Activated T-cell treated with anti-CD3 and anti-CD28 coated beads for 48 hours (primary cell): ENCODE measurements at places on chromosomes 3 and 15.

DNA sequence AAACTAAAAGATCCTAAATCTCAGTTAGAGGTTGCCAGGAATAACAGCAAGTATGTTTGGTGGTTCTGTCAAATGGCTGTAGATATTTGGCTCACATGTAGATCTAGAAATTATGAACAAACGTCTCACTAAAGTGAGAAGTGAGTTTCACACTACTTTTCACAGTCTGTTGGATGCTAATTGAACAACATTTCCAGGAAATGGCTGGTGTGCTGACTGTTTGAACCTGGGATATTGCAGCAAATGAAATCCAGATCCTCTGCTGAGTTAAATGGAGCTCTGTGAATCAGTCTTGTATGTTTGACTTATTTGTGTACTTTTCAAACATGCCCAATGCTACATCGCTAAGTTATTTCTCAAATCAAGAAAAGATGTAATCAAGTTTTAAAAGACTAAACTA lies 21.3 kb upstream of the RSL24D1 start:
- no peak for DNase-seq

DNA sequence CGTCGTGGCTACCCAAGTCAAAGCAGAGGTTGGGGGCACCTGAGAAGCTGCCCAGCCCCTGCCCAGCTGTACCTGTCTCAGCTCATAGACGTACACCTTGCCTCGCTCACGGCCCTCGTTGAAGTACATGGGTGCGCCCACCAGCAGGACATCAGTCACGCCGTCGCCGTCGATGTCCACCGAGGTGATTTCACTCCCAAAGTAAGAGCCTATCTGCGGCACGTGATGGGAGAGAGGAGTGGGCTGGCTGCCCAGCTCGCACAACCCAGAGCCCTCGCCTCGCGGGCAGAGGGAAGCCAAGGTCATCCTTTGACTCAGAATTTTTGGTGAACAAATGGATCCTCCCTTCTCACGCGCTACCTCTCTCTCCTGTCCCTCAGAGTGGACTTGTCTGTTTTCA lies 54.7 kb downstream of the FEM1B start:
- DNase-seq = no peak

DNA sequence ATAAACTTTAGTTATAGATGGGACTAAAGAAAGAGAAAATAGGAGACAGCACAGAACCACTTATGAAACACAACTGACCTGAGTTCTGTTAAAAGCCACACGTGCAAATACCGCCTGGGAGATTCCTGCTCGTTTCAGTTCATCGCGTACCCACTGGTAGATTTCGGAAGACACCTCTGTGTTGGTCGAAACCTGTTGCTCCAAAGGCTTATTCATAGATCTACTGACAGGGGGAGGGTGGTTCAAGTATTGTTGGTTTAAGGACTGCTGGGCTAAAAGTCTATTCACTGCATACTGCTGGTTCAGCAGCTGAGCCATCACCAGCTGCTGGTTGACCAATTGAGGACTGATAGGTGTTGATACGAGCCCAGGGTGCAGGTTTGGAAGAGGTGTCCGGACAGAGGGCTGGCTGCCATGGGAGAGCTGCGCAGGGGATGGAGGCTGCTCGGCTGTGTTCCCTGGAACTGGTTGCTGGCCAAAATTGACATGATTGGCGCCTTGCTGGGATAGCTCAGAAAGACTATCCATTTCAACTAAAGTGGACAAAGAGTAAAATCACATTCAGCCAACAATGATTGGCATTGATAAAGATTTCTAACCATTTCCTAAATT lies 30.6 kb downstream of the SATB1 start:
- no peak for DNase-seq

DNA sequence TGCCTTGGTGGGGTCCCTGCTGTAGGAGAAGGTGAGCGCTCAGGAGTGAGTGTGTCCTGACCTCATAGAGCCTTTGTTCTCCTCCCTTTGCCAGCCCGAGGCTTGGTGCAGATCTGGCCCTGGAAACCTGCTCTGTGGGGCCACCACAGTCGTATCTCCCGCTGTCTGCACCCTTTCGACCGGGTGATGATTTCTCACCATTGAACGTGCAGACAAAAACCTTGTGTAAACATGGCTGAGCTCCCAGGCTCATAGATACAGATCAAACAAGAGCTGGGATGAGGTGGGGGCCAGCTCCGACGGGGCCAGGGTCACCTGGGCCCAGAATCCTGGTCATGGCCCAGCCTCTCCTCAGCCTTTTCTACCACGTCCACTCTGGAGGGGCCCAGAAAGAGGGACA lies 34.6 kb upstream of the ESYT3 start:
- no peak for DNase-seq

GRCh38 chr3:159763602-159764489 lies 224.8 kb upstream of the IL12A start:
- peak; percentile 49 for DNase-seq

DNA sequence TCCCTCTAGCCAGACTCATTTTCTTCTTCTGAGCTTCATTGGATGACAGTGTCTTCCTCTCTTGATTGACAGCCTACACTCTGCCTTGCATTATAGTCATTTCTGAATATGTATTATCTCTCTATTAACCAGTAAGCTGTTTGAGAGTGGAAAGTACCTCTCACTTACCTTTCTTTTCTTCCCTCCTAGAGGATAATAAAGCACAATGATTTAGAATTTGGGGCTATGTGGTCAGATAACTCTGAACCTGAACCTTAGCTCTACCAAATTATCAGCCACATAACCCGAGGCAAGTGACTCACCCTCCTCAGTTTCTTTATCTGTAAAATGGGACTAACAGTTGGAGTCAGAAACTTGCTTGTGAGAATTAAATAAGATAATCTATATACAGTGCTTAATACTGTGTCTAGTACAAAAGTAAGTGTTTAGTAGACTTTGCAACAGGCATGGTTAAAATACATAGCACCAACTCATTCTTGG lies 331.8 kb upstream of the TBL1XR1 start:
- no peak for DNase-seq

DNA sequence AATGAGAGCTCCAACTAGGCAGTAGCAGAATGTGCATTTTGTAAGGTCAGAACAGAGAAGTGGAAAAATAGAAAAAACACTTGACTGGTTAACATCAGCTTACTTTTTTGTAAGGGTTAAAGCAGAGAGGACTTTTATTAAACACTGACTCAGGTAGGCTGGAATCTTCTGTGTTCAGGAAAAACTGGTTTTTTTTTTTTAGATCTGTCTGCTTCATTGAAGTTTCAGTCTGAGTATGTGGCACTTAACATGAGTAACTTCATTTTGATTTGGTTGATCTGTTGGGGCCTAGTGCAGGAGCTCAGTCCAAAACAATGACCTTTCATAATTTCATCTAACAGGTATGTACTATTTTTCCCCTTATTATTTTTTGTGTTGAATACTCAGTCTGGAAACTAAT lies 141.1 kb downstream of the DOCK3 start:
- no peak for DNase-seq

- DNase-seq = no peak
These were observed 618.7 kb downstream of the SI start for GRCh38 chr3:164459521-164460151.

DNA sequence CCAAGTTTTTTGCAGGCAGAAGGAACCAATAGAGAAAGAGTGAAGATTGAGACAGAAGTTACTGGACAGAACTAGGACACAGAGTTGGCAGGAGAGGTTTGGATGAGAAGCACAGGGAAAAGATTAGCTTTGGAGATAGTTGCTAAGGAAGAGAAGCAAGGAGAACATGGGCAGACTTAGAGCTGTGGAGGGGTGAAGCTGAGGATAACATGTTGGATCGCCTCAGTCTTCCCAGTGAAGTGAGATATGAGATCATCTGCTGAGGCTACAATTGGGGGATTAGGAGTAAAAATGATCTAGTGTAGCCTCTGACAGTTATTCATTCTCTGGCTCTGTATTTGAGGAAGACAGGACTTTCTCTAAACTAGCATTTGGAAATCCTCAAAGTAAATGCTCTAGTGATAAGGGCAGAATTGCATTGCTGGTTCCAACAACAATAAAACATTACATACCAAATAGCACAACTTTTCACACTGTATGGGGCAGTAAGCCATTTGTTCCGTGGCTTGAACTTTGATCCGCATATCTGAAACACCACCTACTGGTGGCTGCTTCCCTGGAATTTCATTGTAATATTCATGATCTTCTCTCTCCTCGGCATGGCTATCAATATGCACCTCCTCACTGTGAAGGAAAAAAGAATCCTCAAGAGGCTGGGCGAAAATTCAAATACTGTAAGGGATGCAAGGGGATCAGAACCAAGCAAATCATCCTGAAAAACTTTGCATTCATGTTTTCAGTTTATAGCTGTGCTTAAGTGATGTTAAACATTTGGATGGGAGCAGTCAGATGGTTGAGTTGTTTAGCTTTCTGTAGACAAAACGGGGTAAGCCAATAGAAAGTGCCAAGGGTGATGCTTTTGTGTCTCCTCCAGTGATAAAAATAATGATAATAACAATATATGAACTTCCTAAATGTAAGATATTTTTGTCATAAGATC lies 22.2 kb upstream of the EID1 start:
- no peak for DNase-seq

DNA sequence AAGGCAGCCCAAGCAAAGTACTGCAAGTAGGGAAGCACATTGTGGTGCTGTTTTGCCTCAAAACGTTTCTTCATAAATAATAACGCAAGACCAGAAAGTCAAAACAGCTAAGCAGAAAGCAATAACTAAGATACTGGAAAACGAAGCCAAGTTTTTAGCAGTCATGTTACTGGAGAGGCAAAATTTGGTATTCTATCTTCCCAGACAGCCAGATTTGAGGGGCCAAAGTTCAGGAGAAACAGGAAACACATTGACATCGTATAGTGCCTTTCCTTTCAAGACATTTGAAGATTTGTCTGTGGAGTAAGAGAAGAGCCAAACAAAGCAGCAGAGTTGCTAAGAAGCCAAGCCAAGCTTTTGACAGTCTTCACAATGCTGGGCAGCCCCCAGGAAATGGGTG lies 843.6 kb upstream of the NECTIN3 start:
- DNase-seq = no peak

DNA sequence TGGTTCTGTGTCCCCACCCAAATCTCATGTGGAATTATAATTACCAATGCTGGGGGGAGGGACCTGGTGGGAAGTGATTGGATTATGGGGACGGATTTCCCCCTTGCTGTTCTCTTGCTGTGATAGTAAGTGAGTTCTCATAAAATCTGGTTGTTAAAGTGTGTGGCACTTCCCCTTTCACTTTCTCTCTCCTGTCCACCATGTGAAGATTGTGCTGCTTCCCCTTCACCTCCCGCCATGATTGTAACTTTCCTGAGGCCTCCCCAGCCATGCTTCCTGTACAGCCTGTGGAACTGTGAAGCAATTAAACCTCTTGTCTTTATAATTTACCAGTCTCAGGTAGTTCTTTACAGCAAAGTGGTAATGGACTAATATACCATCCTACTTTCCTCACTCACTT lies 289.6 kb downstream of the EFHB start:
- DNase-seq = no peak

DNA sequence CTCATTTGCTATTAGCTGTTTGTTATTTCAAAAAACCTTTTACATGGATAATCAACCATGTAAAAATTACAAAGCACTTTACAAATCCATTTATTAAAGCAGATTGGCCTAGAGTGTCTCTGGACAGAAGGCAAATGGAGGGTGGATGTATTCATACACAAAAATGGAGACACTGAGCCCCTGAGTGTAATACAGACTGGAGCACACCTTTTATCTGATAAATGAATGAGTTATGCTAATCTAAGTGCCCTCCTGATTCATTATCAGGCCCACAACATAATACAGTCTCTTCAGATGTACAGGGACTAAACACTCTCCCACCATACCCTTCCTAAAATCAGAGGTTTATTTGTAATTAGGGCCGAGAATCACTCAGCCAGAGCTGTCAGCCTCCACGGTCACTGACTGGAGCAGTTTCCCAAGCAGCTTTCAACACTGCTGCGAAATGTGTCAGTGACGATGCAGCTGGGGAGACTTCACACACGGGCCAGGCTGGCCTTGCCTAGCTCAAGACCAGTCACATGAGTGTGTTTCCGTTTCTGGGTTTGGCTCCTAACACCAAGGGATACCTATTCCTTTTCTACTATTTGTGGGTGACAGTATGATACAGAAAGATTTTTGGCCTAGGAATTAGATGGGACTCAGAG lies 271.8 kb downstream of the ZIC1 start:
- no peak for DNase-seq

GRCh38 chr3:53594276-53594675 lies 99.9 kb downstream of the CACNA1D start:
- DNase-seq = no peak

DNA sequence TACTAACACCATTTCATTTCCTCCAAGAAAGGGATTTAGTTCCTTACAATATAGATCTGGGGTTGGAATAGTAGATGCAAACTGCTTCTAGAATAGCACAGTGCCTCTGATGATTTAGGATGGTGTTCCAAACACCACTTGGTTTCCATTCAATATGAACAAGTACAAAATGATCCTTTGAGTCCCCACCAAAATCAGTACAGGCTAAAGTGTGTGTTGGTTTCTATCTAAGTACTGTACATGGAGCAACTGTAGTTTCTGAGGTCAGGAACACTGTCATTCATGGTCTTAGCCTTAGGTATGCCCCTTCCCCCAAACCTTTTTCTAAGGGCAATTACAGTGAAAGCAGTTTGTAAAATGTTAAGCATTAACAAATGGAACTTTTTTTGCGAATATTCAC lies 162.3 kb downstream of the TNIK start:
- DNase-seq = no peak

DNA sequence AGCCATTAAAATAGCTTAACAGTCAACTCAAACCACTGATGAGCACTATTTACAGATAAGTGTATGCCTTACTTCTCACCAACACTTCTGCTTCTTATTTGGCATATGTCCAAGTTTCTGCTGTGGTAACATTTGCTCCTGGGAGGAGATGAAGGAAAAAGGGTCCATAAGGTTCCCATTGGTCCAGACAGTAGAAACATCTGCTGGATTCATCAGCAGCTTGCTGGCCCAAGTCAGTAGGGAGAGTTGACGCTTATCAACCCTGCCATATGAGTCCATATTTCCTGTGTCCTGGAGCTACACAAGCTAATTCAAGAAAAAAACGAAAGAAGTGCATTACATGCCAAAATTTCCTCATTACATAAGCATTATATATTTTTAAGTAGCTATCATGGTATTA lies 824.5 kb downstream of the CADM2 start:
- no peak for DNase-seq

GRCh38 chr15:75065851-75066509 lies 42.6 kb downstream of the PPCDC start:
- DNase-seq = no peak

GRCh38 chr3:26484140-26484539 lies 138.4 kb upstream of the LRRC3B start:
- no peak for DNase-seq
